Gastroesophageal sphincter (tissue), 4 donors: ENCODE measurements at places on chromosomes 2 and 18. TPM values are rescaled to one million over a fixed set of nuclear protein-coding genes. Genes with fewer than 3 reads are reported as not detected.

- no peak for ATAC-seq
These were observed 90.9 kb upstream of the ID2 start for GRCh38 chr2:8590938-8591337.

Gene GCFC2
- 21.7 TPM for total RNA-seq

- ATAC-seq: no peak
These were observed 8.8 kb upstream of the EXOC6B start for GRCh38 chr2:72834596-72834995.

Gene FBXO41
- 4.2 TPM for total RNA-seq

- peak; percentile 66 for ATAC-seq
These were observed 884.8 kb downstream of the EPHA4 start for GRCh38 chr2:220687231-220687843.
